ENCODE measurements at places on chromosomes 12 and 14. TPM values are rescaled to one million over a fixed set of nuclear protein-coding genes. Genes with fewer than 3 reads are reported as not detected.

DNA sequence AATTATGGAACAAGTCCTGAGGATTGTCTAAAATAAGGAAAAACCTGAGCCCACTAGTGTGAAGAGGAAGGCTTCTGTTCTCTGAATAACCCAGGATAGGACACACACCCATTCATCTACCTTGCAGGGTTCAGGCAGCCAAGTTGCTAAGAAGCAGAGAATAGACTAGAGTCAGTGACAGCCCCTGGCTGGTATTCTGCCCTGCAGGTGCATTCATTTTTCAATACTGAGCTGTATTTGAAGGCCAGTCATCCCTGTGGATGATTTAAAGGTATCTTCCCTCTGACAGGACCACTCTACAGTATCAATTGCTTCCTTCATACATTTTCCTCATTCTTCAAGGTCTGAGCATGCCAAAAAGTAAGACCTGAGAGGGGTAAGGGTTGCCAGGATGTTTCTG, 22.9 kb downstream of the WNT5B start:
- no peak for DNase-seq

Gene MEG3
- 64.3 TPM for polyA plus RNA-seq

Gene OTOGL
- 0.92 TPM for polyA plus RNA-seq

DNA sequence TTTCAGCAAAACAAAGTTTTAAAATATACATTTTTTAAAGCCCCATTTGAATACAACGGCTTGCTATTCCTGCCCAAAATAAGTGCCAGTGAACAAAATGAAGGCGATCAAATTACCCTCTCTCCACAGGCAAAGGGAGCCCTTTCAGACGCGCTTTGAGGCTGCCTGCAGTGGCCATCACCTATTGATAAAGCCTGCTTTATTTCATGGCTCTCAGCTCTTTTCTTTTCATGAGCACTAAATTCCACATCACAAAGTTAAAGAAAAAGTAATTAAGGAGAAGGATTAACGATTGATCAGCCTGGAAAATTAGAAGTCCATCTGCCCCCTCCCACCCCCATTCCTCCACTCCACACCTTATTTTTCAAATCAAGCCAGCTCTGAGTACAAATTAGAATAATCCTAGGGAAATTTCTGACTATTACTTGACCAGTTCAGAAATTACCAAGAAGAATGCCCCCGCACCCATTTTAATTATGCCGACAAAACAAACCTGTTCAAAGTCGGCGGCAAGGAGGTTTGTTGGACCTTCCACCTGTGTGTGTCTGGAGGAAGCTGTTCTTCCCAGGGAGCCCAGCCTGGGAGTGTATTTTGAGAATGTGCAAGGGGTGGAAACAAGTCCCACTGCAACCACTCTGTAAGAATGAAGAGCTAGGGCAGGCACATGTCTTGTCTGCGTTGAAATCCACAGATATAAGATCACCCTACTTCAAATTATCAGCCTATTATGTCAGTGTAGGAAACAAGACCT, 64.2 kb upstream of the RIC8B start:
- no peak for DNase-seq

Gene TAS2R14
- 2.9 TPM for polyA plus RNA-seq

Gene LRP1
- 69.2 TPM for polyA plus RNA-seq

DNA sequence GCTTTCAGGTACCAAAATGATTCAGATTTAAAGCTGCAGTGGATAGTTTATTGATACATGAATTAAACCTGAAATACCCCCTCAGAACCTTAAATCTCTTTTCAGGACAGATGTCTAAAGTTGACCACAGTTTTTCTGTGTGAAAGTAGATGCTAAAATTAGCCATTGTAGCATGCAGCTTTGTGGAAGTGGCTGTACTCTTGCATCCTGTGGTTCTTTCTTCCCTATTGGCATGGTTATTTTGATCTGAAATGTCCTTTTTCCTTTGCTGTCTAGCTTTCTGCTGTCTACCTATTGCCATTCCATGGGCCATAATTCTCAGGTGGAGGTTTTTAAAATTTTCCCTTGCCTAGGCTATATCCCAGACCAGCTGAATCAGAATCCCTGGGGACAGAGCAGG, 455.6 kb downstream of the ZFP36L1 start:
- DNase-seq: no peak

DNA sequence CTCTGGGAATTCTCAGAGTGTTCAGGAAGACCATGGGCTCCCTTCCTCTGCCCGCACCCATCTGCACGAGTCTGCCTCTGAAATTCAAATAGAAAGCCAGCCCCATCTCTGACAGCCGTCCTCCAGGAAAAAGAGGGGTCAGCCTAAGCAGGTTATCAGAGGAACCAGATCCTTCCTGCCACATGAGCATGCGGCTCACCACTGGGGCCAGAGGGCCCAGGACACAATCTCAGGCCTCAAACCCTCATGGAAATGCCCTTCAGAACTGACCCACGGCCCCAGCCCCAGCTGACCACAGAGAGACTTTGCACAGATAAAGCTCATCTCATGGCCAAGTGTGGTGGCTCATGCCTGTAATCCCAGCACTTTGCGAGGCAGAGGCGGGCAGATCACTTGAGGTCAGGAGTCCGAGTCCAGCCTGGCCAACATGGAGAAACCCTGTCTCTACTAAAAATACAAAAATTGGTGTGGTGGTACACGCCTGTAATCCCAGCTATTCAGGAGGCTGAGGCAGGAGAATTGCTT, 23.2 kb downstream of the PXN start:
- no peak for DNase-seq

Gene KERA
- polyA plus RNA-seq: not detected

Gene DRAM1
- polyA plus RNA-seq: 23.4 TPM

GRCh38 chr12:119673634-119674033, 5.7 kb downstream of the PRKAB1 start:
- no peak for DNase-seq

DNA sequence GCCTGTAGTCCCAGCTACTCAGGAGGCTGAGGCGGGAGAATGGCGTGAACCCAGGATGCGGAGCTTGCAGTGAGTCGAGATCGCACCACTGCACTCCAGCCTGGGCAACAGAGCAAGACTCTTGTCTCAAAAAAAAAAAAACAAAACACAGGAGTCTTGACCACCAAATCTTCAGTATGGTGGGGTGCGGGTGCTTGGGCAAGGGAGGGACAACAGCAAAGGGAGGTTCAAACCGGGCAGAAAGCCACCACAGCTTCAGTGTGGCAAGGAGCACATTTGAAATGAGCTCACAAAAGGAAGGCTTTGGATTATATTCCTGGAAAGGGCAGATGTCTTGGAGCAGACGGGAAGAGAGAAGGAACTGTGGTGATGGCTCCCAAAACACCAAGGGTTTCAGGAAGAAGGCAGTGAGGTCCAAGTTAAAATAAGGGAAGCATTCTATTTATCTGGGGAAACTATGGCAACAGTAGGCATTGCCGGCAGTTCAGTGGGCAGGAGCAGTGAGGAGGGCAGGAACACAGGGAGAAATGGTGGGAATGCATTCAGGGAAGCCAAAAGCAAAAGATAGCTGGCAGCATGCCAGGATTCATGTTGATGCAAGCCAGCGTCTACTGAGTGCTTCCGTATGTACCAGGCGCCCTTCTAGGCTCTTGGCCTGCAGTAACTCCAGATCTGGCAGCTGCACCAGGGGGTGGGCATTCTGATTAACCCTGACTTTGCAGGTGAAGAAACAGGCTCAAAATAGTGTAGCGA, 51.0 kb upstream of the SRSF5 start:
- DNase-seq: no peak

DNA sequence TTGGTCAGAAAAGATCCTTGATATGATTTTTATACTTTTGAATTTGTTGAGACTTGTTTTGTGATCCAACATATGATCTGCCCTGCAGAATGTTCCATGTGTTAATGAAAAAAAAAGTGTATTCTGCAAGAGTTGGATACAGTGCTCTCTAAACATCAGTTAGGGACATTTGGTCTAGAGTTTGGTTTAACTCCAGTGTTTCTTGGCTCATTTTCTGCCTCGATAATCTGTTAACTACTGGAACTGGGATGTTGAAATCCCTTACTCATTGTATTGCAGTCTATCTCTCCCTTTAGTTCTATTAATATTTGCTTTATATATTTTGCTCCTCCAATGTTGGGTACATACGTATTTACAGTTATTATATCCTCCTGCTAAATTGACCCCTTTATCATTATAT, 18.3 kb upstream of the TXNRD1 start:
- DNase-seq: no peak

DNA sequence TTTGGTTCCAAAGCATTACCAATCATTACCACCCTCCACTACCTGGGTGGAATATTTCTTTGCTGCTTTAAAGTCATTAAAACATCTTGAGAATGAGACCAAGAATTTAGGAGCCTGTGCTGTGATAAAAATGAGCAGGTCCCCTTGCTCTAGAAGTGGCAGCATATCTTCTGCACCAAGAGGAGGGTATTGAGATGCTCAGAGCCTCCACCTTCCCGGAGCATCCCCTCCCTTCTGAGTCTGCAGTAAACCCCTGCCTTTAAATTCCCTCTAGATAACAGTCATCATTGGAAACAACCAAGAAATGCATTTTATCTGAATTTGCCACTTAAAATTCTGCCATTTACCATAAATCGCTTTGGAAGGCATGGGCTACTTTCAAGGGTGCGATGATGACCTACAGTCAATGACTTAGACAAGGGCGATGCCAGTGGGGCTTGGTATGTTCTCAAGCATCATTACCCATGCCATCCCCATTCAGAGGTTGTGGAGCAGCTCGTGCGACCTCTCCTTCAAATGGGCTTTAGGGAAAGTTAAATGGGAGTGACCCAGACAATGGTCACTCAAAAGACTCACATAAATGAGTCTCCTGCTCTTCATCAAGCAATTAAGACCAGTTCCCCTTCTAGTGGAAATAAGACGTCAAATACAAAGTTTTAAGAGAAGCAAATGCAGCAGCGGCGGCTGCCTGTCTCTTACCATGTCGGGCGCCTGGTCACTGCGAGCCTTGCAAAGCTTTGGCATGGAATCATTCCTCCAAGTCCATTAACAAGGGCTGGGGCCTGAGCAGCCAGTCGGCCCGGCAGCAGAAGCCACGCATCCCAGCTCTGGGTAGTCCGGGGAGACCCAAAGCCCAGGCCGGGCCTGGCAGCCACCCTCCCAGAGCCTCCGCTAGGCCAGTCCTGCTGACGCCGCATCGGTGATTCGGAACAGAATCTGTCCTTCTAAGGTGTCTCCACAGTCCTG, 334.5 kb downstream of the TMEM121 start:
- no peak for DNase-seq

GRCh38 chr12:64007853-64008252, 163.4 kb downstream of the SRGAP1 start:
- no peak for DNase-seq

Gene UNC79
- polyA plus RNA-seq: 0.82 TPM

GRCh38 chr14:64960762-64961276, 11.3 kb downstream of the RAB15 start:
- DNase-seq: no peak

Gene GNG2
- polyA plus RNA-seq: 78.3 TPM
